ENCODE measurements at places on chromosomes 7 and 10. TPM values are rescaled to one million over a fixed set of nuclear protein-coding genes. Genes with fewer than 3 reads are reported as not detected.
A peak's percentile ranks its signal among the peaks of the same experiment; 100 is the strongest.

HABP2 gene
- not detected for total RNA-seq

- no peaks in the 10 kb centered on the region for H3K27me3 ChIP-seq
- DNase-seq: no peak
- H3K4me3 ChIP-seq: no peak overlapping the region
- no peaks in the 10 kb centered on the region for H3K4me1 ChIP-seq
- no peak overlapping the region for H3K27ac ChIP-seq
Observed at GRCh38 chr7:124630395-124630794, 135.2 kb downstream of the GPR37 start.

KCNIP2 gene
- total RNA-seq: 5.1 TPM

DNA sequence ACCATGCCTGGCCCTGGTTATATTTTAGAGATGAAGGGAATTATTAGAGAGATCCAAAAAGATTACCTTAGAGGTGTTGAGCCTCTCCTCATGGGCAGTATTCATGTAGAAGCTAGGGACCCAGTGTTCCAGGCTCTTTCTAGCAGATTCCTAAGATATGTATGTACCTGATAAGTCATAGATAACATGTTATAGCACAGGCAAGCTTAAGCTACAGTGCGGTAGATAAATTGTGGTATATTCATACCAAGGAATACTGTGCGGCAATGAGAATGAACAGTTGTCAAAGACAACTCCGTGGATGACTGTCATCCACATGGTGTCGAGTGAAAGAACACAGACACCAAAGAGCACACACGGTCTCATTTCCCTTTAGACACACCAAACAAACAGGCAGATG, 53.1 kb downstream of the TACR2 start:
- H3K27me3 ChIP-seq: no peaks in the 10 kb centered on the region
- H3K36me3 ChIP-seq: peaks cover 14% of the 10 kb centered on the region
- H3K4me3 ChIP-seq: no peak overlapping the region
- DNase-seq: no peak
- peaks cover 50% of the 10 kb centered on the region for H3K4me1 ChIP-seq

BPGM gene
- 18.5 TPM for total RNA-seq

DNA sequence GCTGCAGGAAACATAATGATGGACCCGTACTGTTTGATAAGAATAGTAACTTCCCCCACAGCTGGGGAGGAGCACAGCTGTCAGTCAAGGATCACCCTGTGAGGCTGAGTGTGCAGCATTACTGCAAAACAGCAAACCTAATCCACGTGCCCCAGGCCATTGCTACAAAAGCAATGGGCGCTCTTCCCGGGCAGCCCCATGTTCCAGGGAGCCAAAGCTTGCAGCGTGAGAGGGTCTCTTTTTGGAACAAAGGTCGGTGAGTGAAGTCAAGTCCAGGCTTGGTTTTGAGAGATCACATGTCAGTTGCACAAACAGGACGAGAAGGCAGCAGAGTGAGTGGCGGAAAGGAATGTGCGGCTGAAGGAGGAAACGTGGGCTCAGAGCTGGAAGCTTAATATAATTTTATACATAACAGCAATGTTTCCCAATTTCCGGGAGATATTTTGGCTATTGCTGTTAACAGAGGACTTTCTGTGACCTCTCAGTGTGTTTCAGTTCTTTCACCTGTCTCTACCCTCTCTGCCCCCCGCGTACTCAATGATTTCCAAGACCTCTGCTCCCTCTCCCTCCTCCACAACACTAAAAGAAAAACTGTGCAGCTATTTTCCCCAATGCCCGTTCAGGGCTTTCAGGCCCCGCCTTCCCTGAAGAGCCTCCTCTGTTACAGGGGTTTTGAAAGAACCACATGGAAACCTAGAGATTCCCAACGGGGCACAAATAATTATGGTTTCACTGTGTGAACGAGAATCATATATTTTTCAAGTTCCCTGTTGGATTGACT, 128.9 kb downstream of the MTPAP start:
- DNase-seq: peak; percentile 46
- H3K36me3 ChIP-seq: no peaks in the 10 kb centered on the region
- H3K4me3 ChIP-seq: peak overlapping the region; percentile 48
- no peaks in the 10 kb centered on the region for H3K27me3 ChIP-seq
- peak overlapping the region; percentile 68 for H3K27ac ChIP-seq
- H3K4me1 ChIP-seq: peaks cover 23% of the 10 kb centered on the region

GRCh38 chr7:127231415-127231814, 21.3 kb downstream of the GRM8 start:
- DNase-seq: no peak
- peaks cover 4% of the 10 kb centered on the region for H3K27me3 ChIP-seq
- H3K36me3 ChIP-seq: no peaks in the 10 kb centered on the region

GRCh38 chr7:27297356-27297755, 54.8 kb downstream of the EVX1 start:
- H3K27ac ChIP-seq: no peak overlapping the region
- no peaks in the 10 kb centered on the region for H3K4me1 ChIP-seq
- H3K4me3 ChIP-seq: no peak overlapping the region

SAP25 gene
- 11.0 TPM for total RNA-seq
